IPS DF 6.9 (cell line): ENCODE measurements at places on chromosomes 13 and 19.

- DNase-seq = no peak
Observed at GRCh38 chr13:94996445-94996844, 284.1 kb upstream of the SOX21 start.

DNA sequence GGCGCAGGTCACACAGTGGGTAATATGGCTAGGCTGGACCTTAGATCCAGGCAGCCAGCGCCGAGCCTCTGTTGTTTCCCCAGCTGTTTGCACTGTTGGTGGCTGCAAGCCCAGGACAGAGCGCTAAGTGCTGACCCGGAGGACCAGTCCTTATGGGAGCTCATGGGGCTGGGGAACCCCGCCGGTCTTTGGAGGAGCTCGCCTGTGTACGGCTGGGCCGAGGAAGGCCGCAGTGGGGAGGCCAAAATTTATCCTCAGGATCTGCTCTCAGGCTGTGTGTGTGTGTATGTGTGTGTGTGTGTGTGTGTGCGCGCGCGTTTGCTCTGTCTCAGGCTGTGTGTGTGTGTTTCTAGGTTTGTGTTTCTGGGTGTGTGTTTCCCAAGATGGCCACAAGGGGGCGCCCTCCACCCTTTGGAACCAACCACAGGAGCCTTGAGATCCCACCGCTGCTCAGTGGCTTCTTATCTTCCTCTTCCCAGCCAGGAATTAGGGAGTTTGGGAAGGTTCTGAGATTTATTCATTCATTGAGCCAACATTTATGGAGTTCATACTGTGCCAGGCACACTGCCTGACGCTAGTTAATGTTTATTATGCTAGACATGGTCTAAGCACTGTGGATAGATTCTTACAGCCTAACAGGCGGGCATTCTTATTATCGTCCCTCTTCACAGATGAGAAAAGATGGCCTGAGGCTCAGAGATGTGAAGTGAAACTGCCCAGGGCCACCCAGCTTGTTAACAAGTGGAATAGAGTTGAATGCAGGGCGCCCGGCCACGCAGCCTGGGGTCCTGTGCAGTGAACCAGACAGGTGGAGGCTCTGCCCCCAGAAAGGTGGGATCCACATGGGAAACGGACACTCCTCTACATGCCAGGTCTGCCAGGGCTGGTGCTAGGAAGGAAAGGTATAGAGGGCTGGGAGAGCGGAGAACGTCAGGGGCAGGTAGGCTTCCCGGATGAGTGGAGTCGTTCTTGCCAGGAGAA, 13.0 kb downstream of the PGLYRP1 start:
- DNase-seq = no peak

DNA sequence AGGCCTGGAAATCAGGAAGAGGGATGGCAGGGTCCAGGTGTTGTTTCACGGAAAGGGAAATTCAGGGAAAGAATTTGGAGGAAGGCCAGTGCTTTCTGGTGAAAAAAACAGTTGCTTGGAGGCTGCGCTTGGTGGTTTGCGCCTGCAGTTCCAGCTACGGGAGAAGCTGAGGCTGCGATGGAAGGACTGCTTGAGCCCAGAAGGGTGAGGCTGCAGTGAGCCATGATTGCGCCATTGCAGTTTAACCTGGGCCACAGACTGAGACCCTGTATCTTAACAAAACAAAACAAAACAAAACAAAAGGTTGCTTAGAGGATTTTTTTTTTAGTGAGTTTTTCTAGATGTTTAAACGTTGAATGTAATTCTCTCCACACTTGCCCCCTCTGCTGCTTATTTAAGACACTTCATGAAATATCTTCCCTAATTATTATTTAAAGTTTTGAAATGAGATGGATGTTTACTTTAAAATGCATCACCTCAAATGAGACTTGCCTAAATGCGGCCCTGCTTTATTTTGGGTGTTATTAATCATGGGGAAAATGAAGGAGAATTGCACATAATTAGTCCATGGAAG, 75.4 kb upstream of the TRPC4 start:
- no peak for DNase-seq

DNA sequence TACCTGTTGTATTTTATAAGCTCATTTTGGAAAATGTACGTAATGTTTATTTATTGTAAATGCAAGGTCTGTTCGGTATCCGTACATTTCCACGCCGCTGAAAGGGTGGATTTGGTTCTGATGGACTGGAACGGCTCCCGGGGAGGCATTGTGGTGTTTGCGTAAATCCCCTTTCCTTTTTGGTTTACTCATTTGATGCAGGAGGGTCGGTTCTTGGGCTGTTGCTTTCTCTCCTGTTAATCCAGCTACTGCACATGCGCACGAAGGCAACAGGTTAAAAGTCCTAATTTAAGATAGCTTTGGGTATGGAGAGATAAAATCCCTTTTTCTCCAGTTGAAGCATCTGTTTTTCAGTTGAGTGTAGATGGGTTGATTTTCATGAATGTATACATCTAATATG, 224.4 kb downstream of the TM9SF2 start:
- DNase-seq = no peak

DNA sequence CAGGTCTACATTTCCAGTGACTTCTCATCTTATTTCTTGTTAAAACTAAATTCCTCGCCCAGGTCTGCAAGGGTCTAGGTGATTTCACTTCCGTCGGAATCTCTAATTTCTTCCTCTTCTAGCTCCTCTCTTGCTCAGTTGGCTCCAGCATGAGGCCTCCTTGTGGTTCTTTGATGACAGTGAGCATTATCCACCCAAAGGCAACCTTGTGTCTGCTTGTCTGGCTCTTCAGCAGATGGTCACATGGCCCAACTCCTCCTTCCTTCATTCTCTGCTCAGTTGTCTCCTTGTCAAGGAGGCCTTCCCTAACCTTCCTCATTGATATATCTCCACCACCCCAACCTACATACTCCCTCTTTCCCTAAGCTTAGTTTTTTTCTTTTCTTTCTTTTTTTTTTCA, 1391.4 kb downstream of the EFNB2 start:
- DNase-seq = no peak

DNA sequence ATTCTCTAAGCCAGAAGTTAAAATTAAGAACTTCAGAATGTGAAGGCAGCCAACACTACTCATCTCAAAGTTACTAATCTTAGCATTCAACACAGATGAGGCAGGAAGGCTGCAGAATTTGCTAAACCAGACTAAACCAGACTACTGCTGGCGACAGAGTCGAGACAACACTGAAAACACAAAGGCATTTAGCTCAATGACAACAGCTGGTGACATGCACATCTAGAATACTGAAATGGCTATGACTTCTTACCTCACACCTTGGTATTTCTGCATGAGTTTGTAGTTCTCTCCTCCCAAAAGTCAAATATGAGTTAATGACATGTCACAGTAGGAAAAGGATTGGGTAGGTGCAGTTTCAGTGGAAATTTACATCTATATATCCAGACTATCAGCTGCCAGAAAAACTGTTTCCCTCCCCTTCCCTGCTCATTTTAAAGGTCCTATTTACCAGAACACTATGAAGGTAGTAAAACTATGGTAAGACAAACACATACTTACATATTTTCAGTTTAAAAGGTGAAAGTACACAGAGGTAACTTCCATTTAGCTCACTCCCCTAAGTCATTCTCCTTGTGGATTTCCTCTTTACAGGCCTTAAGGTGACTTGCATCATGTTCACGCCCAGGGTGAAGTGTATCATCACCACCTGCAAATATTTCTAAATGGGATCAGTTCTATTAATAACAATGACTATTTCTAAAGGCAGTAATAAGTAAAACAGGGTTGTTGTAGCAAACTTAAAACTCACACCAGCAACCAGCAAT, 21.4 kb downstream of the FOXO1 start:
- no peak for DNase-seq

DNA sequence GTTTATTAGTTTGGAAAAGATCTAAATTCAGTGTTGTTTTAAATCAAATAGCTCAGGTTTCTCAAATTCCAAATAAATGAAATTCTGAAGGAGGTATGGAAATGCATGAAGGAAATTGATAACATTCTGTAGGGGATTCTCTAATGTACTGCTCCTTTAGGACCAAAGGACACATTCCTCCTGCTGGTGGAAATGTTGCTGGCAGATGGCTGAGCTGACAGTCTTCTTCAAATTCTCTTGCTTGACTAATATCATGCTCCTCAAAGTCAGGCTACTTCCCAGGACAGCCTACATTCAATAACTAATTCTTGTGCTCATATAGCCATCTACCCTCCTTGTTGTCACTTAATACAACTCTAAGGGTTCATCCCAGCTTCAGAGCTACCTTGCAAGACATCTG, 1118.5 kb downstream of the PCDH9 start:
- DNase-seq = no peak

DNA sequence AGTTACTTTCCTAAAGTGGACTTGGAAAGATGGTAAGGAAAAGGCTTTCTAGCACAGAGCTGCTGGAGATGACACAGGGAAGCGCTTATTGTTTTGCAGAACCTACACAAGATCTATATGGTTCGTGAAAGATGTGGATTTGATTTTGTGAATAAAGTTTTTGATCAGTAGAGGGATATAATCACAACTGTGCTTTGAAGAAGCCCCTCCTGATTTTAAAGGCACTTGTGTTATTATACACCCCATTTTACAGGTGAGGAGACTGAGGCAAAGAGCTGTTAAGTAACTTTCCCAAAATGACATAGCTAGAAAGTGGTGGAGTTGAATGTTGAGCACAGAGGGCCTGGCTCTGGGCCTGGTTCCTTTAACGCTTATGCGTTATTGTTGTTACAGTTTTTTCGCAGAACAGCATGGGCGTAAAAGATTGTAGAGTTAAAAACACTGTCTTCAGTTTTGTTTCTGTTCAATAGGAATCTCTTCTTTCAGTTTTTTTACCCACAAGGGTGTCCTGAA, 1.4 kb downstream of the TDRD3 start:
- no peak for DNase-seq

GRCh38 chr19:32630338-32630737, 44.6 kb downstream of the ANKRD27 start:
- no peak for DNase-seq
